ENCODE measurements at places on chromosomes 4 and X.

DNA sequence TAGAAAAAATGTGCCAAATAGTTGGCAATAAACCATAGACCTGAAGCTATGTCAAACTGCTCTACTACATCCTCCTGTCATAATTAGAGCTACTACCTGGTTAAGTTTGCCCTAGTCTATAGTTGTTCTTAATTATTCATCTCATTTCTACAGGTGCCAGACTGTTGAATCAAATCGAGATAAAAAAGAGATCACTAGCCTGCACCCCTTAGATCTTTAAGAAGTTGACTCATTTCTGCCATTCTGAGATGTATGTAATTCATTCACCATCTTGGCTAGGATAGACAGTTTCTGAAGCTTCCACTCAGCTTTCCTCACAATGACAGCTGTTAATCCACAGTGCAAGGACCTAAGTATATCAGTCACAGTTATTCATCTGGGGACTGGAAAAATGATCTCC, 452.1 kb upstream of the BOD1L1 start:
- DNase-seq = no peak

GRCh38 chr4:155071962-155072361, 136.5 kb upstream of the NPY2R start:
- no peak for DNase-seq

- DNase-seq = no peak
Measured at GRCh38 chrX:79117078-79117477, 27.4 kb upstream of the GPR174 start.

DNA sequence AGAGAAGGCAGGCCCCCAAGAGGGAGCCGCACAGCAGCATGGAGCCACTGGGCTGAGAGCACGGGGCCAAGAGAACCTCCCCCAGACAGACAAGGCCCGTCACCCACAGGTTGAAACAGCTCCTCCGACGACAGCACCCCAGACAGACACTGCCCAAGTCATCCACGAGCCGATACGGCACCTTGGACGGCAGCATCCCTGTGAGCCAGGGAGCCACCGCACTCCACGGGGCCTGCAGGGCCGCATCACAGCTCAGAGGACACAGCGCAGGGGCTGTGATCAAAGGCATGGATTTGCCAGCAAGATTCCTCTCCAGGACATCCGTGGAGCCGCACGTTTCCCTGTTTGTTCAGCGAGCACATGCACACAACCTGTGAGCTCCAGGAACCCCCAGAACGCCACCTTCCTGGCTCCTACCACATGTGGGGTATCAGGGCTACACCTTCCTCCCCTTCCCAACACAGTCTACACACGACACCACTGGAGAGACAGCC, 3.9 kb downstream of the CTBP1 start:
- DNase-seq = no peak

DNA sequence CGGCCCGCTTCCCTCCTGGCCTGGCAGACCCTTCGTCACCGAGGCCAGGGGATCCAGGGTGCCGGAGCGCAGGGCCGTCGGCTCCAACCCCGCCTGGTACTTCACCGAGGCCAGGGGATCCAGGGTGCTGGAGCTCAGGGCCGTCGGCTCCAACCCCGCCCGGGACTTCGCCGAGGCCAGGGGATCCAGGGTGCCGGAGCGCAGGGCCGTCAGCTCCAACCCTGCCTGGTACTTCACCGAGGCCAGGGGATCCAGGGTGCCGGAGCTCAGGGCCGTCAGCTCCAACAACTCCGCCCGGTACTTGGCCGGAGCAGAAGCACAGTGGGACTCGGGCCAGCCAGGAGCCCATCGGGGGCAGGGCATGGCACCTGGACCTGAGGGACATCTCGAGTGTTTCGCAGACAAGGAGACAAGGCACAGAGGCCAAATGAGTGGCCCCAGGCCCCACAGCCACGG, 85.1 kb downstream of the FAM53A start:
- no peak for DNase-seq

- DNase-seq = peak; percentile 6
Measured at GRCh38 chr4:59553721-59554091, 1646.4 kb upstream of the ADGRL3 start.

- DNase-seq = no peak
Measured at GRCh38 chrX:63963095-63963784, 178.2 kb upstream of the ARHGEF9 start.

- no peak for DNase-seq
Measured at GRCh38 chr4:6905516-6906445, 3.8 kb upstream of the TBC1D14 start.

GRCh38 chr4:74796631-74797030, 2.3 kb upstream of the BTC start:
- DNase-seq = no peak

GRCh38 chr4:144371485-144371884, 231.0 kb upstream of the GYPA start:
- no peak for DNase-seq

DNA sequence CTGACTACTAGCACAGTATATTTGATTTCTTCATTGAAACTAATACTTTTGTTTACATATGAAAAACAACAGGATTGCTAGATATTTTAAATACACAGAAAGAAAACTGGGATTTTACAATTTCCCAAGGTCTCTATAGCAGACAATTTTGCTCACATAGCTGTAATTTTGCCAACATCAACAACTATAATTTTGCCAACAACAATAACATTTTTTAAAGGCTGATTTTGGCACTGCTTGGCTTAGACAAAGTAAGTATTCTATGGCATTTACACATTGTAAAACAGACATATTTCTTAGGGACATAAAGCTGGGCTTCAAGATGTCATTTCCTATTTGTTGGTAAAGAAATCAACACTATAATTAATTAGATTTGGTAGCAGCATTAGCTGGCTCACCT, 922.1 kb downstream of the RAB28 start:
- peak; percentile 60 for DNase-seq

GRCh38 chr4:140176735-140177134, 22.8 kb upstream of the MAML3 start:
- no peak for DNase-seq

DNA sequence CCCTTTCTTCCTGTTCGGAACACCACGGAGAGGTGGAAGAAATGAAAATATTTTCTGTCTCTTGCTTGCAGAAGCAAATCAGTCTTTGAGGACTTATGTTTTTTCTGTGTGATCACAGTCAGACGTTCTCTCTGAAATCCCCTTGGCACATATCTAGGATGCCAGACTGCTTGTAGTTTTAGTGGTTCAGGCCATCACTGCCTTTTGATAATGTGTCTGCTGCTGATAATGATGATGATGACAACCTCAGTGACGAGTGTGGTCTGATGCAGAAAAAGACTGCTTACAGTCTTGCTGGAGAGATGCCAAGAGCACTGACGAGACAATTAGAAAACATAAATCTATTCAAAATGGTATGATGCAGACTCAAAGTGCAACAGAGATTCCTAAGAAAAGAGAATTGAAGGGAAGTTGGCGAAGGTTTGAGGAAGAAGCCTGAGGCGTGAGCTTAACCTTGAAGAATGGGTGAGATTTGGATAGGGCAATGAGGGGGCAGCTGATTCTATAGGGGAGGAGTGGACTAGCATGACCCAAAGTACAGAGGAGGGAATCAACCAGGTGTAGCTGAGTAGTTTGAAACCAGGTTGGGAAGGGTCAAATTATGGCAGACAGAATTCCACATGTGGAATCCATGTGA, 7.9 kb downstream of the RAB33A start:
- DNase-seq = peak; percentile 57

DNA sequence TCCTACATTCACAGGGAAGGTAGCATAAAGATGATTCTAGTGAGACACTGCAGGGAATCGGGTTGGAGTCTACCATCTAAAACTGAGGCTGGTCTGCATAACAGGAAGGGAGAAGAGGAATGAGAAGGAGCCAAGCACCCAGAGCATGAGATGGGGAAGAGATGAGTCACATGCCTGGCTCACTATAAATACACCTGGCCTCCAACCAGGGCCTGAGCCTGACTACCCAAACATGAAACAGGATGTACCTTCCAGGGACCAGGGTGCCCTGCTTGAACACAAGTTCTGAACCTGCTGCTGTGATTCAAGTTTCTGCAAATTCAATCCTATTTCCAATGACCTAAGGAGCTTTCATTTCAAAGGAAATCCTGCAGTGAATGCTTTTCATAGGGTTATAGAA, 24.9 kb downstream of the CD99L2 start:
- DNase-seq = peak; percentile 15

DNA sequence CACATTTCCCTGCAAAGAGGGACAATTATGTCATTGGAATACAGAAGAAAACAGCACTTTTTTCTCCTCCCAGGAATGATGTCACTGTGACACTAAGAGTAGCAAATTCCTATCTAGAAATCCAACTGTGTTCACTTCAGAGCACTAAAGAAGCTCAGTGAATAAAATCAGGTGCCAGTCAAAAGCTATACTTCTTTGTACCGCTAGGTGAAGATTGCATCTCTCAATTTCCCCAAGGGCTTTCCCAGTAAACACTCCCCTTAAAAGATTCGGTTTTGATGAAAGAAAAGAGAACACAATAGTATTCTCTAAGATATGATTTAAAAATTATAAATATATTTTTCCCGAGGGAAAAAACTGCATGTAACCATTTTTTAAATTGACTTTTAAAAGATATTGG, 104.7 kb upstream of the MID1 start:
- DNase-seq = no peak

All from cardiac fibroblast (primary cell).